ENCODE measurements at places on chromosomes 7 and 10.

DNA sequence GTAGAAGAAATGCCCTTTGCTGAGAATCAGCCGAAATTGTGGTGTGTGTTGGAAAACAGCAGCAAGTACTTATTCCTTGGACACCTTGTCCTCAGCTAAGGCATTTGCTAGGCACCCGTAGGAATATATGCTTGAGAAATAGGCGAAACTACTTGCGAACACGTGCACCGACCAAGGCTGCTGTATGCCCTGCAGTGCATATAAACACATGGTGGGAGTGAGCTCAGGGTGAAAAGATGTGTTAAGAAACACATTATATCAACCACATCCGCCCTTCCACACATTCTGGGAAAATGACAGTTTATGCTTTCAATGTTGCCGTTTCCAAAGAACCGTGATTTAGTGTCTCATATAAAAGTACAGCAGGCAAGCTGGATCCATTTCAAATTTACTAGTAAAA is 199.2 kb downstream of the JCAD start:
- DNase-seq = no peak

DNA sequence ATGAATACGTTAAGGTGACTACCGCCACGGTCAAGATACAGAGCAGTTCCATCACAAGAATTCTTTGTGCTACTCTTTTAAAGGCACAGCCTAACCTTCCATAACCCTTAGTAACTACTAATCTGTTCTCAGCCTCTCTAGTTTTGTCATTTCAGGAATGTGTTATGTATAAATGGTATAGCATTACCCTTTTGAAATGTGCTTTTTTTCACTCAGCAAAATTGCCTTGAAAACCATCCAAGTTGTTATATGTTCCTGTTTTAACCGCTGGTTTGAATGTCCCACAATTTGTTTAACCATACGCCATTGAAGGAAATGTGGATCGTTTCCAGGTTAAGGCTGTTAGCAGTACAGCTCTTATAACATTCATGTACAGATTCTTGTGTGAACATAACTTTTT is 32.0 kb downstream of the WAC start:
- DNase-seq = no peak

- no peak for DNase-seq
These were observed 85.7 kb upstream of the COL13A1 start for GRCh38 chr10:69715899-69716606.

DNA sequence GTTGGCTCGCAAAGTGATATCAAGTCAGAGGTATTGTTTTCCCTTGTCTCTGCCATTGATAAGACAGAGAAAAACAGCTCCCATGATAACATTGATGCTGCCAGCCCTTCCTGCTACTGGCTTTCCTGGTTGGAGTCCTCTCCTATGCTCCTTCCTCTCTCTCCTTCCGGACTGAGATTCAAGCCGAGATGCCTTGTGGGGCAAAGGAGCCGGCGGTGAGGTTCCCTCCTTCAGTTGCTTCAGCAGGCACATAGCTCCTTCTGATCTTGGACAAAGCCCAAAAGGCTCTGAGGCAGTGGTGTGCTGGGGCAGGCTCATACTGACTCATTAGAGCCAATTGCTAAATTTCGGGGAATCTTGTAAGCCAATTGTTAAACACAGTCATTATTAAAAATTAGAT is 8.8 kb upstream of the ZCCHC24 start:
- no peak for DNase-seq
